ENCODE measurements at places on chromosomes 4 and X. TPM values are rescaled to one million over a fixed set of nuclear protein-coding genes. Genes with fewer than 3 reads are reported as not detected.

PHKA2 gene
- total RNA-seq = 49.1 TPM

COX7B2 gene
- not detected for total RNA-seq

FGFBP2 gene
- total RNA-seq = 15.8 TPM

GAGE2A gene
- not detected for total RNA-seq

CCNA2 gene
- total RNA-seq = not detected

NWD2 gene
- total RNA-seq = 0.04 TPM

MAP3K15 gene
- 0.13 TPM for total RNA-seq

MAGIX gene
- total RNA-seq = 4.2 TPM

LAS1L gene
- total RNA-seq = 10.6 TPM

DRP2 gene
- total RNA-seq = not detected

ADGRG2 gene
- total RNA-seq = 0.25 TPM

MAGEB1 gene
- total RNA-seq = not detected

SPANXA1 gene
- not detected for total RNA-seq

KIAA1210 gene
- not detected for total RNA-seq

RBM46 gene
- total RNA-seq = not detected

EPHA5 gene
- 0.07 TPM for total RNA-seq

XG gene
- total RNA-seq = 0.28 TPM

EDA2R gene
- 1.8 TPM for total RNA-seq

GABRB1 gene
- 1.7 TPM for total RNA-seq
